ENCODE measurements at places on chromosomes 2 and 18. TPM values are rescaled to one million over a fixed set of nuclear protein-coding genes. Genes with fewer than 3 reads are reported as not detected.

Gene GATA6
- 1.0 TPM for total RNA-seq

Gene TEKT4
- not detected for total RNA-seq

Gene EPAS1
- total RNA-seq, result 174 TPM

Gene MOGAT1
- not detected for total RNA-seq

All from mammary epithelial cell (primary cell).